ENCODE measurements at places on chromosomes 3 and 15. TPM values are rescaled to one million over a fixed set of nuclear protein-coding genes. Genes with fewer than 3 reads are reported as not detected.

GRCh38 chr3:102179326-102180177, 255.3 kb upstream of the ZPLD1 start:
- DNase-seq: no peak

GRCh38 chr3:5057857-5058324, 64.2 kb upstream of the ARL8B start:
- DNase-seq: peak; percentile 48

DNA sequence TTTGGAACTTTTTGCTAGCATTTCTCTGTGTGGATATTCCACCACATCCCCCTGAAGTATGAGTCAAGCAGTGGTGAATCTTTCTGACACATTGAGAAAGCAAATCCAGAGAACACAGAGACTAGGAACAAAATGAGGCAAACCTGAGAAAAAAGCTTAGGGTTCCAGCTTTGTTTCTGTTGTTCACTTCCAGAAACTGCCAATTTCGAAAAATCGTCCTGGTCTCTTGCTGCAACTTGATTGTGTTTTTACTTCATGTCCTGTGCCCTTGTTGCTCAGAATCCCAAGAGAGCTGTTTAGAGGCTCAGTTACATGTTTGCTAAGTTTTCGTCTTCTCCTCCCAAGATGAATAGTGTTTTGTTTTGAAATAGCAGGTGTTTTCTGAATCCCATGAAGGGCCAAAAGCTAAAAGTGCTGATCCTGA, 13.7 kb downstream of the MAP2K1 start:
- no peak for DNase-seq

DNA sequence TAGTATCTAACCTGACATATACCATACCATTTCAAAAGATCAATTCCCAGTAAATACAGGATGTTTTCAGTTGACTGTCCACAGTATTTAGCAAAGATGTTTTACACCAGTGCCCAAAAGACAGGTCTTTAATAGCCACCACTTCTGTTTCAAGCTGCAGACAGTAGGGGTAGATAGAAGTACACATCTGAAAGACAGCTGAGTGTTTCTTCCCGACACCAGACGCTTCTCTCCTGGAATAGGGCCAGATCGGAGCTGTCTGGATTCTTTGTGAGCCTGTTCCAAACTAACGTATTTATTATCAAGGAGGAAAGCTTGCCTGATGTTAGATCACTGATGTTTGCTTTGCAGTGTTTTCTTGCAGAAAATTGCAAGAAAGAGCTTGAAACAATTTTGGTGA, 136.1 kb upstream of the RBMS3 start:
- DNase-seq: no peak

Gene MAP6D1
- total RNA-seq: 1.6 TPM

Gene NSMCE3
- total RNA-seq: 12.2 TPM

GRCh38 chr3:77195766-77196545, 156.1 kb downstream of the ROBO2 start:
- DNase-seq: no peak

Gene PLSCR5
- not detected for total RNA-seq

DNA sequence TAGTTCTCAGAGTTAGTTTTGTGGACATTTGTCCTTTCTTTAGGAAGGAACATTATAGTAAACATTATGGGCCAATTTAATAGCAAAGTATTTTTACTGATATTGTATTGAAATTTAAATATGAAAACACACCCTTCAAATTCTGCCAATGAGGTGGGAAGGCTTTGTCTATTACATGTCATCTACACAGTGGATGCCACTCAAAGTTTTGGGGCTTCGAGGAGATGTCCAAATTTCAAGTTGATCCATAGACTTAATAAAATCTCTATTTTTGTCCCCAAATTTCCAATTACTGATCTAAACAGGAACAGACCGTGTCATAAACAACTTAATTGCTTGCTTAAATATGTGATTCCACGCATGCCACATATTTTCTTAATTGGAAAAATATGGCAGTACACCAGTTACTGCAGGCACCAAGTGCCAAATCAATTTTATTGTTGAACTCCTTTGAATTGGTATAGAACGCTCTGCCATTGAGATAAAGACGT, 1.7 kb downstream of the SHOX2 start:
- no peak for DNase-seq

Gene FANCD2OS
- not detected for total RNA-seq

Gene FBLN2
- total RNA-seq: 445 TPM

GRCh38 chr3:190001426-190001825, 119.3 kb downstream of the P3H2 start:
- DNase-seq: no peak

DNA sequence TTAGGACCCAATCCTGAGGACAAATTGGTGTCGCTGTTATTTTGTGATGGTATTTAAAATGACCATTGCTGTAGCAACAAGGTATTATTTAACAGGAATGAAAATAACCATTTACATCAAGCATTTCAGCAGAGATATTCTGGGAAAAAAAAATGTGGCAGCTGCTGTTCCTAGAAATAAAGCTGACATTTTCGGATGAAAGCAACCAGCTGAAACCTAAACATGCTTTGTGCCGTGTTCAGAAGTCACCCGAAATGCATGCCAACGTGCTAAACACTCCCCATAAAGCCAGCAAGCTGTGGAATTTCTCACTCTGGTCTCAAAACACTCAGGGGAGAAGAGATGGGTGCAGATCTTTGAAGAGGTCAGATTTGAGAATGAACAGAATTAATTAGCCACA, 31.5 kb upstream of the TAFA4 start:
- DNase-seq: no peak

Gene LRCH3
- total RNA-seq: 47.3 TPM

Gene DHX30
- 71.9 TPM for total RNA-seq

DNA sequence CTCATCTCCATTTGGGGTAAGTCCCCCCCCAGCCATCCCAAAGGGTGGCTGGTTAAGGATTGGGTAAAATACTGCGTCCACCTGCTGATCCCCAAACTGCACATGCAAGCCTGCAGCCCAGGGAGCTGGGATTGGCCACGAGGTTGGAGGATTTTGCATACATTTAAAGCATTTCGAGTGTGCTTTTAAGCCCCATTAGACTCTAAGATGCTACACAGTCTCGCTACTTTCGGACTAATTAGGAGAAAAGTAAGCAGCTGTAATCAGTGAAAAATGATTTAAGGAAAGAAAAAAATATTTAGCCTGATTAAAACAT, 23.9 kb downstream of the SLC6A6 start:
- DNase-seq: no peak

Gene SCAPER
- 25.5 TPM for total RNA-seq

- no peak for DNase-seq
These were observed 67.7 kb downstream of the CERS3 start for GRCh38 chr15:100461049-100461448.

DNA sequence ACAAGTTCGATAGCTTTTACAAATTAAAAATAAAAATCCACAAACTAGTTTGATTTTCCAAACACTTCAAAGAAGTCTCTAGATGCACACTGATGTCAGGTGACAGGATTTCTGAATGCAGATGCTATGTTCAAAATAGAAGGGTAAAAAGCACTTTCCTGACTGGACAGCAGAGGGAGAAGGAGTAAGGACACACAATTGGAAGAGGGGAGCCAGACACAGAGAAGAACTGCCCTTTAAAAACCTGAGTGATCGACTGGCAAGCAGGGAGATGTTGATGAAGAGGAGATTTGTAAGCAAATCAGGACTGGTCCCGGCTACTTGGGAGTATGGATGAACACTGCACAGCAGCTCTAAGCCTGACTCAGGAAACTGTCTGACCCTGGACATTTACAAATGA, 612.8 kb downstream of the MAGI1 start:
- no peak for DNase-seq

GRCh38 chr3:72591522-72592421, 256.5 kb downstream of the SHQ1 start:
- peak; percentile 40 for DNase-seq

DNA sequence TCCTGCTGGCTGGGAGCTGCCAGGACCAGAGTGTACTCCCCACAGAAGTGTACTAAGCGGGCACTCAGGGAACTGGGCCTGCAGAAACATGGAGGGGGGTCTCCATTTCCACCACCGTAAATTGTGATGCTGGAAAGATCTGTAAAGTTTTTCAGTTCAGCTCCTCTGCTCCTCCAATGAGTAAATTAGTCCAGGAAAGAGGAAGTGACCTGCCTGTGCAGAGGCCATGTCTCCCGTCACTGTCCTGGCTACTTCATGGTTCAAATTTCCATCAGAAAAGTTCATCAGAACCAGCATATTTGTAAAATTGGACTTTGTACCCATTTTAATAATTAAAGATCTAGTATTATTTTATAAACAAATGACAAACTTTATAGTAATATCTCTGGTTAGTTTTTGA, 226.7 kb upstream of the THBS1 start:
- no peak for DNase-seq

Gene PPM1L
- total RNA-seq: 41.0 TPM

- no peak for DNase-seq
These were observed 88.8 kb downstream of the CRTC3 start for GRCh38 chr15:90618330-90619125.

DNA sequence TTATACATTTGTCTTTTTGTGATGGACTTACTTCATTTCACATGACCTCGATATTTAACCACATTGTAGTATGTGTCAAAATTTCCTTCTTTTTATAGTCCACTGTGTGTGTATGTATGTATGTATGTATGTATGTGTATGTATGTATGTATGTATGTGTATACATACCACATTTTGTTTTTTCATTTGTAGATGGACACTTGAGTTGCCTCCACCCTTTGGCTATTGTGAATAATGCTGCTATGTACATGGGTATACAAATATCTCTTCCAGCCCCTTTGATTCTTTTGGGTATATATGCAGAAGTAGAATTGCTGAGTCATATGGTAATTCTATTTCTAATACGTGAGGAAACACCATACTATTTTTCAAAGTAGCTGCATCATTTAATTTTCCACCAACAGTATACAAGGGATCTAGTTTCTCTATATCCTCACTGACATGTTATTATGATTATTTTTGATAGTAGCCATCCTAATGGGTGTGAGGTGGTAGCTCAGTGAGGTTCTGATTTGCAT, 228.2 kb downstream of the OPA1 start:
- DNase-seq: no peak

Gene IL17RE
- 10.1 TPM for total RNA-seq

- no peak for DNase-seq
These were observed 1.8 kb downstream of the WWTR1 start for GRCh38 chr3:149655826-149656574.

Gene SLC28A1
- 0.22 TPM for total RNA-seq

- DNase-seq: no peak
These were observed 8.8 kb downstream of the MAP2K5 start for GRCh38 chr15:67551207-67551743.

- DNase-seq: no peak
These were observed 880 bp upstream of the CHRNA7 start for GRCh38 chr15:32029409-32029861.

Gene DNASE1L3
- total RNA-seq: 12.9 TPM

Gene IL5RA
- not detected for total RNA-seq

Gene COL6A6
- not detected for total RNA-seq

Gene PTX3
- 14.0 TPM for total RNA-seq

Gene HCLS1
- total RNA-seq: 64.7 TPM

- DNase-seq: no peak
These were observed 134.4 kb downstream of the MDFIC2 start for GRCh38 chr3:70177881-70178645.

- DNase-seq: no peak
These were observed 169.7 kb downstream of the ANXA2 start for GRCh38 chr15:60228101-60228500.

DNA sequence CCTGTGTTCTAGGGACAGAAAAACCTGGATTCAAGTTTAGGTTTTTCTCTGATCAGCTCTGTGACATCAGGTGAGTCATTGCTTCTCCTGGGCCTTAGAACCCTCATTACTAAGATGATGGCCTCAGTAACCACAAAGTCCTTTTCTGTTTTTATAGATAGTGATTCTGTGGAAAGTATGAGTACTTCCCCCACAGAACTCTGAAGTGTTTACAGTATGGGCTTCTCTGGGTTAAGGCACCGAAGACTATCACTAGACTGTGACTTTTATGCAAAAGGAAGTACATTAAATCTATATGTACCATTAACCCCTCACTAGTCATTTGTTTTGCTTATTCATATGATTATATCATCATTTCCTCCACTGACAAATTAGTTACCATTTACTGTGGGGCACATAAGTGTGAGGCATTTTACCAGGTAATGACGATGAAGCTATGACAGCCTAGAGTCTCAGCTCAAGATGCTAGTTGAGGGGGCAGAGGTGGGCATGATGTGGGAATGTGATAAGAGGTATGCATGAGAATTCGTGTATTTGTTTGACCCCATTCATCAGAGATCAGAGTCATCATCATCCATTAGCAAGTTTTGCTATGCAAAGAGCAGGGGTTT, 15.0 kb upstream of the RORA start:
- no peak for DNase-seq

DNA sequence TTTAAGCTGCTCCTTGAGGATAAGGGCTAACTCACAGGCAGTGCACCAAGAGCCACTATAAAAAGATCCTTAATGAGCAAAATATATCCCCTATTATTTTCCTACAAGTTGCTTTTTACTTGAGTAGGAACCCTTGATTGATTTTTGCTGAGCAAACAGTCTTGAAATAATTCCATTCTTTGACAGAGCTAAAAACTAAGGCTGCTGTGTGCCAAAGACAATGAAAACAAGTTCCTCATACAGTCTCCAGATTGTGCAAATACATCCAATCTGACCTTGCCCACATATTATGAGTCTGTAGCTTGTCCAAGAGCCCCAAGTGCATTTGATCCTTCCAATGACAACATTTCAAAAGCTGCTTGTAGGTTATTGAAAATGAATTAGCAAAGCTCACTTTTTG, 15.0 kb downstream of the PRKAR2A start:
- DNase-seq: no peak

DNA sequence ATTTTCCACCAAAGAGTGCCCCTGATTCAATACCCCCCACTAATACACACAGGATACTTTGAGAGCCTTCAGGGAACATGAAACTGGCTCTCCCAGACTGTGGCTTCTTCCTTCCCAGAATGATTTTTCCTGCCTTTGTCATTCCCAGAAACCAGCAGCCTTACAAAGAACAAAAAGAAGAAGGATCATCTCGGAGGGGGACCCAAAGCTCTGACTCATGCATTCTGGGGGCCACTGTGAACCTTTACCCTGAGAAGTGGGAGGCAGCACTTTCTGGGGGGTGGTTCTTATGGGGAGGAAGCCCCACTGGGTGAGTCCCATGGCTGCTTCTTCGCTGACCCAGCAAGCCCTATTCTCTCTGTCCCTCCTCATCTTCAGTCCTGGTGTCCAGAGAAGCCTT, 44.7 kb upstream of the RAD18 start:
- no peak for DNase-seq
